ENCODE measurements at places on chromosomes 7 and 10.

GRCh38 chr7:24656608-24657007 lies 83.4 kb downstream of the PALS2 start:
- DNase-seq = no peak

DNA sequence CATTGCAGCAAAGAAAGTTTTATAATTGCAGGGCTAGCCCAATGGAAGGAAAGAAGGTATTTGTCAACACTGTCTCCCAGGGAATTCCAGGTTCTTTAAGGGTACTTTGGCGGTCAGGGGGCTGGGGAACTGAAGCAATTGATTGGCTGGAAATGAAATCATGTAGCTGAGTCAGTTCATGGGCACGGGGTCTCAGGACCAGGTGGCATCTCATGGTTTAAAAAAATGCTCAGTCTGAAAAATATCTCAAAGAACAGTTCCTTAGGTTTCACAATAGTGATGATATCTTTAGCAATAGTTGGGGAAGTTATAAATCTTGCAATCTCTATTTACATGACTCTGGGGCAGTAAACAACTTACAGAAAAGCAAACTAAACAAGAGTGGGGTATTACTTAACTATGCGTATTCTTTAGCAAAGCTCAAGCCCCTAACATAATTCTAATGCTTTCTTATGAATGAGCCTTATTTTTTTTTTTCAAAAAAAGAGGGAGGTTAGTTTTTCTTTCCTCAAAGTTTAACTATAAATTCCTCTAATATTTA lies 376.9 kb upstream of the NRG3 start:
- no peak for DNase-seq

DNA sequence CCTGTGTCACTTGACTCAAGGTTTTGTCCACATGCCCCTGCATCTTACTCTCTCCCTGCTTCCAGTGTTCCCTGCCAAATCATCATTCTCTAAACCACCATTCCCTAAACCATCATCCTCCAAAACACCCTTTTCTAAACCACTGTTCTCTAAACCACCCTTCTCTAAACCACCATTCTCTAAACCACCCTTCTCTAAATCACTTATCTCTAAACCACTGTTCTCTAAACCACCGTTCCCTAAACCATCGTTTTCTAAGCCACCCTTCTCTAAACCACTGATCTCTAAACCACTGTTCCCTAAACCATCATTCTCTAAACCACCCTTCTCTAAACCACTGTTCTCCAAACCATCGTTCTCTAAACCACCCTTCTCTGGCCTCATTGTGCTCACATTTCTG lies 142.1 kb downstream of the CXCL12 start:
- no peak for DNase-seq

DNA sequence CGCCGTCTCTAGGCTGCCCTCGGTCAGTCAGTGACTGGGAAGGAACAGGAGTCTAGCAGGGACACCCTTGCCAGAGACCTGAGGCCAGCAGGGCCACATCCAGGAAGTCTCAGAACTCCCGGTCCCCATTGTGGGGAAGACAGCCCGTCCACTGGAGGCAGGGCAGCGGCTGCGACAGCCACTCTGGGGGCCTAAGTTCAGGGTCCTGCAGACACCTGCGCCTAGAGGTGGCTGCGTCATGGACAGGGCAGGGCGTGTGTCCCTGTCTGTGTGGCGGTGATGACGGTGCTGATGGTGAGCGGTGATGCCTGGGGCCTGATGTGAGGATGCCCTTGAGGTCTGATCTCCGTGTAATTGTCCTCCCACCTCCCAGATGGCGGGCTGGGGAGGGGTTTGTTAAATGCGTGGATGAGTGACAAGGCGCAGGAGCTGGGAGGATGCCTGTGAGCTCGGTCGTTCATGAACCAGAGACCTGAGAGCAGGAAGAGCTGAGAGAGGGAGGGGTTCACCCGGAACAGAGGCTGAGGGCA lies 537.9 kb upstream of the FOXK1 start:
- DNase-seq = no peak

DNA sequence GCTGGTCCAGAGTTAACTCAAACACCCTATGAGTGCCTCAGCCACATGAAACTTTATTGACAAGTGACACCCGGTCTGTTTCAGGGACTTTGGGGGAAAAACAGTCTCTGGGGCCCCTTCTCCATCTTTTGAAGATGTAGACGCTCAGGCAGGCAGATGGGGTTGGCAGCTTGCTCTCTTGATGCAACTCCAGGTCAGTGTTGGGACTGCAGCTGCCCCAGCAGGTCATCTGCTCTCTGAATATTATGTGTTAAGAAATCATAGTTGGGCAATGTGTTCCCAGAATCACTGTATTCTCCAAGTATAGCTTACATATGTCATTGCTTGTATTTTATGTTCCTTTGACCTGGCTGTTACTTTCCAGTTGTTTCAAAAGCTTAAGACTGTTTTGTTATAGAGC lies 544.9 kb upstream of the MGMT start:
- DNase-seq = no peak

DNA sequence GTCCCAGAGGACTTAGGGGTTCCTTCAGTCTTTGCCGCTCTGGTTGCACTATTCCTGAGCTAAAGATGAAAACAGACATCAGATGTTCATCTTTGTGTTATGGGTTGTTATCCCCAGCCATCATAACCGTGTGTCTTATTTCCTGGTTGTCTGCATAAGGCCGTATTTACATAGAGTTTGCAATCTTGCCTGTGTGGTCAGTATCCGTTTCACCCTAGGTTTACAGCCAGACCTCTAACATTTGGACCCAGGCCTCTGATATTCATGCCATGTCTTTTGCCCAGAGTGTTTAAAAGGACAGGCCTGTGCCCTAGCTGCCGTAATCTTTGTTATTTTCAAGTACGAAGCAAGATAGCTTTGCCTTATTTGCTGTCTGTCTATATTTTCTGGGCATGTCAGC lies 26.6 kb downstream of the LRRC4 start:
- DNase-seq = no peak

DNA sequence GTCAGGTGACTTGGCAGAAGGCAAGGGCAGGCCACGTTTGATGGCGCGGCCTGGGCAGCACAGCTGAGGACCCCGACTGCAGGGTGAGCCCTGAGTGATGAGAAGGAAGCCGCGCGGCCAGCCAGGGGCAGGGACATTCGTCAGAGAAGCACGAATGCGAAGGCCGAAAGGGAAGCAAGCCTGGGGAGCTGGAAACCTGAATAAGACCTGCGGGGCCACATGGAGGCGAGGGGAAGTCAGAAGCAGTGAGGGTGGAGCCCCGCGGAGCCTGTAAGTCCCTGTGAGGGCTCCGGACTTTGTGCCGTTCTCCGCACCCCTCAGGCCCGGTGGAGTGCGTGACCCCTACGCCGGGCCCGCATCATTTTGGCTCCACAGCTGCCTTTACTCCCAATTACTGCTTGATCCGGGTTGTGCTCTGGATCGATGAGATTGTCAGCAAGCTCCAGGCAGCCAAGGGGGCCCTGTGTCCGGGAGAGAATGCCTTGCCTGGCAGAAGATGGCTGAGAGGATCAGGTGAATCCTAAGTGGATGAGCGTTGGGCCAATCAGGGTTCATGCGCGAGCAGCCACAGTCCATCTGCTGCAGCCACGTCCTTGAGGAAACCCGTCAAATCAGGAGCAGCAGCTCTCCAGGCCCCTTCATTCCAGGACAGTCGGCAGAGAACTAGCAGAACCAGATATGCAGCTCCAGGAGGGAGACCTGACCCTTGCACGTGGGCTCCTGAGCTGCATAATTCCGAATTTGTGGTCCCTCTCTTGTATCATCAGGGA lies 293.3 kb upstream of the SHH start:
- DNase-seq = no peak

GRCh38 chr10:120927352-120927751 lies 76.2 kb downstream of the WDR11 start:
- no peak for DNase-seq

DNA sequence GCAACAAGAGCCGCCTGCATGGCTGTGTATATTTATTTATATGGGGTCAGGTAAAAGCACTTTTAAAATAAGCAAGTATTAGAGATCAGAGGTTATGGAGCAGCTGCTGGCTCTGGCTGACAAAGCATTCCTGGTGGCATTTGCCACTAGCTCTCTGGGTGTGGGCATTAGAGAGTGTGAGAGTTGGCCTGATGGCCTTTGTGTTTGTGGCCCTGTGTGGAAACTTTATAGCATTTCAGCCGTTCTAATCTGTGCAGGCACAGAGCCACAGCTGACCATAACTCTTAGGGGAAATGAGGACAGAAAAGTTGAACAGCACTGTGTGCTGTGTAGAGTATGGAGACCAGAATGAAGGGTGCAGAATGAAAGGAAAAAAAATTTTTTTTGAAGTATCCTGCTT lies 118.9 kb downstream of the AUTS2 start:
- no peak for DNase-seq

DNA sequence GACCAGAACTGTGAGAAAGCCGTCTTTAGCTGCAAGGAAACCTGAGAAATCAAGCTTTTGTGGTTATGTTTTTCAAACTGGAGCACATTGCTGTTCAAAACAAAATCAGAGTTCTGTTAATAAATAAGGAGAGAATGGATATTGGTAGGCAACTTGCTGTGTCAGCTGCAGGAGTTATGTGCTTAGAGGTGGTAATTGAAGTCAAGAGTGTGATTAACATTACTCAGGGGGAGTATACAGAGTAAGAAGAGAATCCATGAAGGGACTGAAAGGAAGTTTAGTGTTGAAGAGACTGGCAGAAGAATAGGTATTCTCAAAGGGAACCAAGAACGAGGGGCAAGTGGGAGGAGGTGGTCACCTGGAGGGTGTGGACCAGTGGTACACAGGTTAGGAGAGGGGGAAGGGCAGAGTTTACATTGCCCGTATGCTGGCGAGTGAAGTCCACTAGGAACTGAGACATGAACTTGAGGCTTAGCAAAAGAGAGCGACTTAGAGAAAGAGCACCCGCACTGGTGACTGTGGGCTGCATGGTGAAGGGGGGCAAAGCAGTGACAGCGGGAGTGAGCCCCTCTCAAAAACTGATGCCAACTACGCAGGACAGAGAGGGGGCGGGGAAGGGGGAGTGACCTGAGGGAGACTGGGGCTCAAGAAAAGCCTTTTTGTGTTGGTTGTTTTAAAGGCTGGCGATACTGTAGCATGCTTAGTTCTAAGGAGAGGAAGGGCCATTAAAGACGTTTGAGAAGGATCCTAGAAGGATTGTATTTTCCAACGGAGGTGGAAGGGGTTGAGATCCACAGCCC lies 80.0 kb downstream of the SDK1 start:
- no peak for DNase-seq

DNA sequence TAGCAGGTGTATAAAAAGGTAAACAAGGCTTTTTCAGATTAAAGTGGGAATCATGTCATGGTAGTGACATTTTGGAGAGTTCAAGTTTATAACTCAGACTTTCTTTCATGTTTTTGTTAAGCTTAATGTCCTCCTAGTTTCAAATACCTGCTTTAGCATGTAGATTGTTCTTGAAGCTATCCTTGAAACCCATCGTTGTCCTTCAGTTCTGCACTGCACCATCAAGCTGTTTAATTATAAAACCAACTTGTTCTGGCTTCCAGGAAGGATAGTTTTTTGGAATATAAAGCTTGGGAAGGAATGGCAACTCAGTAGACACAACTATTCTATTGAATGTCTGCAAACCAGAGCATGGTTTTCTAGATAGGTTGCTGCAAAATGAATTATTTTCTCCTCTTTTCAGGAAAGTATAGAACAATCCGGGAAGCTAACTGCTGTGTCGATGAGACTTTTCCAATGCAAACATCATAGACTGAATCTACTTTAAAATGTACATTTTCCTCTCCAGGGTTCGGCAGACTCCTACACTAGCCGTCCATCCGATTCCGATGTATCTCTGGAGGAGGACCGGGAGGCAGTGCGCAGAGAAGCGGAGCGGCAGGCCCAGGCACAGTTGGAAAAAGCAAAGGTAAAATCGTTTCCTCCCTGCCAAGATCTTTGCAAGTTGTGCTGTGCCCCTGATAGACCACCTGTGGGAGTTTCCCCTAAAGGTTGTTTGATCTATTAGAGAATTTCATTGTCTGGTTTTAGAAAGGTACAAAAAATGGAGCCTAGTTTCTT lies 249.8 kb downstream of the NSUN6 start:
- DNase-seq = no peak

GRCh38 chr10:32882076-32882475 lies 76.0 kb downstream of the ITGB1 start:
- DNase-seq = no peak

GRCh38 chr7:5598769-5599371 lies 175.2 kb upstream of the TNRC18 start:
- no peak for DNase-seq

- no peak for DNase-seq
Observed at GRCh38 chr10:43075612-43076003, 1.3 kb upstream of the RET start.

GRCh38 chr10:21172930-21173801 lies 276.1 kb upstream of the NEBL start:
- DNase-seq = peak; percentile 8

DNA sequence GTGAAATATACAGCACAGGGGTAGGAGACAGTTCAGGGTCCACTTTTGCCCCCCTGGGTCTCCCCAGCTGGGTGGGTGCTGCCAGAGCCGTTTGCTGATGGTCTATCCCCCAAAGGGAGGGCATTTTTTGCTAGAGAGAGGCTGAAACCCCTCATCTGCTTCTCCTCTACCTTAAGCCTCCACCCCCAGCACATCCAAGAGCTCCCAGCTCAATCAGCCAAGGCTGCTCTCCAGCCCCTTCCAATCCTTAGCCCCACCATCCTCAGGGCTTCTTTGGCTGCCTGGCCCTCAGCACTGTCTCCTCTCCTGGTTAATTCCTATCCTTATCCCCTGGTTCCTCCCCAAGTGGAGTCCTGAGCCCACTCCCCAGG lies 153.1 kb downstream of the AOAH start:
- DNase-seq = no peak

DNA sequence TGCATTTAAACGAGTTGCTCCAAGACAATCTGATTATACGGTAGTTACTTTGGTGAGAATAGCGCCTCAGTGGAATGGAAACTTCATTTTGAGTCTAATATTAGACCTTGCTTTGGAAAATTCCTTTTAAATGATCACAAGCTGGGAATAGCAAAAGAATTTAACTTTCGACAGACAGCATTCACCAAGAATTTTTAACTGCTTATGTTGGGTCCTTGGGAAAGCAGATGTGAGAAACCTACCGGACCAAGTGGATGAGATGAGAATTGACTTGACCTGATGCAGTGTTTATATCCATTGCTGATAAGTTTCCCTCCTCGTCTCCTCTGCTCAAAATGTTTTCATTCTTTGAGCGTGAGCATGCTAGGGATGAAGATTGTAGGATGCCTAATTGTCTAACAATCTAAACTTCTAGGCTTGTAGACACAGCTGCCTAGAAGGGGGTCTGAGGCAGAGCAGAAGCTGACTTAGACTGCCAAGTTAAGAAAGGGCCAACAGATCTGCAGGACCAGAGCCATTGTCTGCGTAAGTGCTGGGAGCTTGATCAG lies 126.9 kb downstream of the CNNM2 start:
- DNase-seq = no peak

DNA sequence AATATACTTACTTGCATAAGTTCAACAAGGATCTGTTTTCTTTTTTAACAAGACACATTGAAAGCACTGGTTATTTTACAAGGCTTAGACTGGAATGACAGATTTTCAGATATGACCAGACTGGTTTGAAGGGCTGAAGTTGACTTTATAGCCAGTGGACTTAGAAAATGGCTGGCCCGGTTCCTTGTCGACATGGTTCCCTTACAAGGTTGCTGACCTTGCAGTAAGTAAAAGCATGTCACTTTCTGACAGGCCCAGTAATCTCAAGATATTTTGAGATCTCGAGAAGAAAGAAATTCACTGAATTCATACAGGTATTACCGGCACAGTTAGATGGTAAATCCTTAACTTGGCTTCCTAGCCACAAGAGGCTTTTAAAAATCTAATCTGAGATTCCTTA lies 136.5 kb downstream of the COBL start:
- no peak for DNase-seq

Data from stimulated activated naive CD8-positive, alpha-beta T cell treated with anti-CD3 and anti-CD28 coated beads, Interleukin-15, amount 100 ng/mL, for 72 hours (primary cell).